NCI-H446 (cell line): ENCODE measurements at places on chromosomes 6 and 20.
A peak's percentile ranks its signal among the peaks of the same experiment; 100 is the strongest.

- no peak for DNase-seq
Observed at GRCh38 chr6:37798436-37799262, 20.9 kb upstream of the ZFAND3 start.

GRCh38 chr6:144283646-144284477, 1.3 kb upstream of the UTRN start:
- DNase-seq, result no peak

- DNase-seq, result no peak
Observed at GRCh38 chr6:137863091-137863797, 3.8 kb upstream of the TNFAIP3 start.

GRCh38 chr20:62529896-62530642, 54.3 kb upstream of the GATA5 start:
- DNase-seq, result no peak

- DNase-seq, result no peak
Observed at GRCh38 chr6:15296735-15297134, 50.9 kb downstream of the JARID2 start.

DNA sequence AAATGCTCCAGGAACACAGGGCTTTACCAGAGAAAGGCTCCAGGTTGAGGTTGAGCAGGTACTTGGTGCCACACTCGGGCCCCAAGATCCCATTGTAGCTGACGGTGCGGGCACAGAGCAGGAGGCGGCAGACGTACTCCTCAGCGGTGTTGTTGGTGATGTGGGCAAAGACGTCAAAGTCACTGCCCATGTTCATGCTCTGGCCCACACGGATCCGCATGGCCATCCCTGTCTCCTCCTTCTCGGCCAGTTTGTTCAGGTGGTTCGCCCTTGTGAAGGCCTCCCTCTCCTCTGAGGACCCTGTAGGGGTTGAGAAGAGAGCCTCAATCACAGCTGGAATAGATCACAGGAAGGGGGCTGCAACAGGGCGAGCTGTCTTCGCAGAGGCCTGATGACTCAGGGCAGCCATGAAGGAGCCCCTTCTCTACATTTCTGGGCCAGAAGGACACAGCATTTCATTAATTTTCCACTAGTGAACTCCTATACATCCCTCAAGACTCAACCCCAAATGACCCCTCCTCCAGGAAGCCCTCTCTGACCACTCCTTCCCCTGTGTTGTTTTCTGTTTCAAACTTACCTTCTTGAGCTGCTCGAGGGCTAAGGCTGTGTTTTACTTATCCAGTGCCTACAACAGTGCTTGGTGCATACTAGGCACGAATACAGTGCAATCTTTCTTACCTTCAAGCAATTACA, 26.8 kb downstream of the TGM2 start:
- DNase-seq, result no peak

GRCh38 chr6:144279484-144280150, 5.5 kb upstream of the UTRN start:
- no peak for DNase-seq

- DNase-seq, result peak; percentile 43
Observed at GRCh38 chr6:141463237-141463977, 669.3 kb upstream of the GJE1 start.

DNA sequence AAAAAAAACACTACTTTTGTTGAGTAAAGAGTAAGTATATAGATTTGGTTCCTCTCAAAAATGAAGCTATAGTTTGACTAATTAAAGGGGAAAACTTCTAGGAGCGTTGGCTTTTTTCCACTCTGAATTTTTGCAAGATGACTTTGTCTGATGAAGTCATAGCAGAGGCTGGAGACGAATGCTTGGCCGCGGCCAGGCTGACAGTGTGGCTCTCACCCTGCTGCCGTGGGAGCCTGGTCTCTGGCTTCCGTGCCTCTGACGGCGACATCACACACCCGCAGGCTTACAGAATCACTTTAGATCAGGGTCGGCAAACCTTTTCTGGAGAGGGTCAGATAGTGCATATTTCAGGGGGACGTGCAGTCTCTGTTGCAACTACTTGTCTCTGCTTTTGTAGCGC, 145.0 kb downstream of the PHACTR3 start:
- peak; percentile 35 for DNase-seq

- no peak for DNase-seq
Observed at GRCh38 chr20:40739841-40740240, 50.8 kb upstream of the MAFB start.

DNA sequence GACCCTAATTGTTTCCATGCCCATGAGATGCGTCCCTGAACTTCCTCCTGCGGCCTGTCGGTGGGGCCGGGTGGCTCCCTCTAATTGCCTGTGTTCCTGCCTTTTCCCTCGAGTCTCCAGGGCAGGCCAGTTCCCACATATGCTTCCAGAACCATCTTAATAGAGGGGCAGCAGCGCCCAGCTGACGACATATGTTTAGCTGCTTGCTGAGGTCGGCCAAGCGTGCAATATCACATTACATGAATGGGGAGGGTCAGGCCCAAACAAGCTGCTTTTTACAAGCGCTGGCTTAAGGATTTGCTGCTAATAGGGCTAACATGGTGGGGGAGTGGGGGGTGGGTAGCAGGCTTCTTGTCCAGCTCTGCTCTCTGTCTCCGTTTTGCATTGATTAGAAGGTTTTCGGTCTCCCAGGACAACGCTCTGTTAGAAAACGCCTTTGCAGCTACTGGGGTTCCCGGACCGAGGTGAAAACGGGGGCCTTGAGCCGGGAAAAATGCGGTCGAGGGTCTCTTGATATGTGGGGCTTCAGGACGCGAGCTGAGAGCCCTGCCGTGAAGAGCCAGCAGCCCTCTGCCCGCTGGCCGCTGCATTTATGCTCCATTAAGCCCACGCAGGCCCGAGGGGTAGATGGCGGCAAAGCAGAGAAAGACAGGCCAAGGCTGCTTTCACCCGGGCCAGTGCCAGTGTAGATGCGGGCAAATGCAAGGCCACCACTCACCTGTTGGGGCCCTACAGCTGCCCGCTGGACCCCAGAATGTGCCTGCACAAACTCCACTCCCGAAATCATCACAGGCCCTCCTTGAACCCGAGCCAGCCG, 308.5 kb downstream of the BMP7 start:
- DNase-seq, result no peak
